HL-60 (cell line): ENCODE measurements at places on chromosomes 5 and 9.

DNA sequence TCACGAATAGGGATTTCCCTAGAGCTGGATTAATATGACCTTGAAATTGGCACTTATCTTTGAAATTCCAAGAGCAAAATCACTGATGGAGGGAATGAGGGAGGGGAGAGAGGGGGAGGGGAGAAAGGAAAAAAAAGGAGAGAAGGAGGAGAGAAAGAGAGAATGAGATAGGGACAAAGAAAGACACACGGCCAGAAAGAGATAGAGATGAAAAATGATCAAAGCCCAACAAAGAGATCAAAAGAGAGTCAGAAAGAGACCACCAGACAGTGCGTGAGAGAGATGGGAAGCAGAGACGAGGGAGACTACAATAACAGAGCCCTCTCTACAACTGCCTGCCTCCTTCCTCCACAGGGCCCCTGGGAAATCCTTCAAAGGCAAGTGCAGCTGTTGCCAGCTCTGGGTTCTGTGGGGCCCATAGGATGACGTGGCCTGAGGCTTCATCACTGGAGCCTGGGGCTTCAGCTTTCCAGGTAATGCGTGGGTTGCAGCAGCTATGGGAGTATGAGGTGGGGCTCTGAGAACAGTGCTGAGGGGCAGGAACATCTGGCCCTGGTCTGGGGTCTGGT lies 58.3 kb upstream of the SHB start:
- no peak for DNase-seq

DNA sequence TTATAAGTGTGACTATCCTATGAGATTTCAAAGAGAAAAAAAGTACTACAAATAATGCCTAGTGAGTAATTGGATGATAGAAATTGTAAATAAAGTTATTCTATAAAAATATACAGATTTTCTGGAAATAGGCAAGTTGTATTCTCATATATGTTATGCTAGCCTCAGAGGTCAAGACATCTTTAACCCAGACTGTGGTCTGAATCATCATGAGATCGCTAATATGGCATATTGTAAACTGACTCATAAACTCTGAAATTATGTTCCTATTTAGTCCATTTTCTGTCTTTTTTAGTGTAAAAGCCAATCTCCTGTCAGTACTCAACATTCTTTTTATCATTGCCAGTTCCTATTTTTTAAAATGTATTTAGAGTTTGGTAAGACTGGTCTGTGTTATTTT lies 14.2 kb downstream of the LOX start:
- DNase-seq: no peak

- no peak for DNase-seq
Observed at GRCh38 chr5:161084115-161084514, 232.1 kb upstream of the ATP10B start.

- DNase-seq: no peak
Observed at GRCh38 chr9:131490514-131490913, 12.2 kb upstream of the POMT1 start.

GRCh38 chr5:157222506-157223230 lies 42.0 kb downstream of the ITK start:
- no peak for DNase-seq

- DNase-seq: no peak
Observed at GRCh38 chr9:95459851-95460517, 56.8 kb downstream of the PTCH1 start.

- DNase-seq: no peak
Observed at GRCh38 chr5:60066502-60066901, 173.0 kb upstream of the PDE4D start.

GRCh38 chr9:115216873-115217272 lies 98.9 kb upstream of the TNC start:
- DNase-seq: no peak
